ENCODE measurements at places on chromosomes 1 and 21.

DNA sequence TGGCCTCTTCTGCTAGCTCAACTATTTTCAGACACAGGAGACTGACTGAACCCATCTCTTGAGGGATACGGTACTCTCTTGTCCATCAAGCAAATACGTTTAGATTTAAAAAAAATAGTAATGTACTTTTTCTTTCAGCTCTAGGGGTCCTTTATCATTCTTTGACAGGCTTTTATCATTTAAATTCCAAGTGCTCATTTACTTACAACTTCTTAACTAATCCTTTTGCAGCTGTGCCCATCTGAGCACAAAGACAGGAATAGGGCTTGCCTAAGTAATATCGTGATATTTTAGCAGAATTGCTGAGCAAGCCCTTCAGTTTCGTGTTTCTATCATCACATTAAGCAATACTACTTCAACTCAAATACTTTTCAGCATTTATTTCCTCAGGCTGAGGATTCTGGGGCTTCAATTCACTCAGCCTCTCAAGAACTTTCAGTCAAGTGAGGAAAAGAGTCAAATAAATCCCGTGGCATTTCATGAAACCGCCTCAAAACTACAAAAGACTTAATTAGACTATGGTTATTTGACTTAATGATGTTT, 317.6 kb downstream of the BACH1 start:
- no peak overlapping the region for H3K27ac ChIP-seq
- H3K4me1 ChIP-seq, result no peaks in the 10 kb centered on the region
- no peaks in the 10 kb centered on the region for H3K36me3 ChIP-seq
- H3K4me3 ChIP-seq, result no peak overlapping the region
- no peaks in the 10 kb centered on the region for H3K27me3 ChIP-seq
- DNase-seq, result no peak

- H3K4me1 ChIP-seq, result peaks cover 22% of the 10 kb centered on the region
- peaks cover 7% of the 10 kb centered on the region for H3K27me3 ChIP-seq
- H3K27ac ChIP-seq, result no peak overlapping the region
- no peak overlapping the region for H3K4me3 ChIP-seq
- H3K36me3 ChIP-seq, result no peaks in the 10 kb centered on the region
- DNase-seq, result no peak
Observed at GRCh38 chr1:200895801-200896530, 1.3 kb downstream of the INAVA start.

DNA sequence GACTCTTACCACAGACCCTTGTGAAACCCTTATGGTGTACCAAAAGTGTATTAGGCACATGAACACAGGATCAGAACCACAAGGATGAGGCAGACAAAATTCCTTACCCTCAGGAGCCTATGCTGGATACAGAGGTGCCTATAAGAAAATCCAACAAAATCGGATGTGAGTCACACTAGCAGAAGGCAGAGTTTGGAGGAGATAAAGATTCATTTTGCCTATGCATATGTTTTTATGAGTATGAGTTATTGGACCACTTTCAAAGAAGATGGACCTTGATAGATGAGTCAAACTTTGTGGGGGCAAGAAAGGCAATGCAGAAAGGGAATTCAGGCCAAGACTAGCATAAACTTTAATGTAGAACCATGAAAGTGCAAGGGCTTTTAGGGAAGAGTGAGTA, 17.0 kb downstream of the CAMK1G start:
- DNase-seq, result no peak
- H3K27ac ChIP-seq, result no peak overlapping the region
- no peak overlapping the region for H3K4me3 ChIP-seq
- H3K4me1 ChIP-seq, result no peaks in the 10 kb centered on the region
- no peaks in the 10 kb centered on the region for H3K27me3 ChIP-seq
- H3K36me3 ChIP-seq, result no peaks in the 10 kb centered on the region

DNA sequence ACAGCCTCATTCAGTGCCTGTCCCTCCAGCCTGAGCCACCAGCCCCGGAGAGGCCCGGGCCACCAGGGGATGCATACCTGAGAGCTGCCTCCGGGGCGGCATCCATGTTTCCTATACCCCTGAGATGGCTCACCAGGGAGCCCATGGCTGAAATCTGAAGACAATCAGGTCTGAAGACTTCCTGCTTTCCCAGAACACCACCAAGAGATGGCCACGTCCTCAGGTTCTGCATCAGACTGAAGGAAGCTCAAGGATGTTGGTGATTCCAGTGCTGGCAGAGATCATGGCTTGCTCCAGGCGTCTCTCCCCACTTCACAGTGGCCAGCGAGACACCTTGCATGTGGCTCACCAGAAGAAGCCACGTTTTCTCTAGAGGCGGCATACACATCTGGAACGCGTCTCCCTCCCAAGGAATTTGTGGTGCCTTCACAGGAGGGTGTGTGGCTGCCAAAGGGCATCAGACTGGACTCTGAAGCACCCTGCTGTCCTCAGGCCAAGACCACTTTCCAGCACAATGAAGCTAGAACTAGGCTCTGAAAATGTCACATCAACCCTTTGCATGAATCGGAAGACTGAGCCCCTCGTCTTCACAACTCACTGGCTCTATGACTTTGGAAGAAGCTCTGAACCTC, 170.7 kb upstream of the IRF2BP2 start:
- no peaks in the 10 kb centered on the region for H3K4me1 ChIP-seq
- DNase-seq, result no peak
- no peak overlapping the region for H3K4me3 ChIP-seq
- H3K27ac ChIP-seq, result no peak overlapping the region
- H3K36me3 ChIP-seq, result no peaks in the 10 kb centered on the region
- H3K27me3 ChIP-seq, result peaks cover 50% of the 10 kb centered on the region

DNA sequence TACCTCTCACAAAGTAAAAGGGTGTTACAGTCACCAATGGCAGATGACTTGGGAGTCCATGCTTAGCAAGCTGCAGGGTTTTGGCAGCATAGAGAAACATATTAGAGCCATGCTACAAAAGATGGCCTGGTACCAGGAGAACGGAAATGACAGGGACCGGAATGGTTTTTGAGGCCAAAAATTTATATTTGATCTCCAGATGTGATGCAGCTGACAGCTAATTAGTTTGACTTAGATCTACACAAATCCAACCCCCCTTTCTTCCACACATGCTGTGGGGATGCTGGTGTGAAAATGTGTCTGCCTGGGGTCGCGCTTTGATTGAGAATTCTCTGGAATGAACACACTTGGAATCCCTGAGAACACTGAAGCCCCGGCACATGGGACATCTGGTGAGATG, 26.5 kb downstream of the SYF2 start:
- H3K4me3 ChIP-seq, result no peak overlapping the region
- no peaks in the 10 kb centered on the region for H3K36me3 ChIP-seq
- no peak for DNase-seq
- peaks cover 7% of the 10 kb centered on the region for H3K27me3 ChIP-seq
- no peaks in the 10 kb centered on the region for H3K4me1 ChIP-seq
- no peak overlapping the region for H3K27ac ChIP-seq

- no peaks in the 10 kb centered on the region for H3K27me3 ChIP-seq
- H3K4me1 ChIP-seq, result peaks cover 10% of the 10 kb centered on the region
- DNase-seq, result no peak
- no peaks in the 10 kb centered on the region for H3K36me3 ChIP-seq
- no peak overlapping the region for H3K4me3 ChIP-seq
Observed at GRCh38 chr1:231554969-231555368, 26.5 kb downstream of the TSNAX start.

DNA sequence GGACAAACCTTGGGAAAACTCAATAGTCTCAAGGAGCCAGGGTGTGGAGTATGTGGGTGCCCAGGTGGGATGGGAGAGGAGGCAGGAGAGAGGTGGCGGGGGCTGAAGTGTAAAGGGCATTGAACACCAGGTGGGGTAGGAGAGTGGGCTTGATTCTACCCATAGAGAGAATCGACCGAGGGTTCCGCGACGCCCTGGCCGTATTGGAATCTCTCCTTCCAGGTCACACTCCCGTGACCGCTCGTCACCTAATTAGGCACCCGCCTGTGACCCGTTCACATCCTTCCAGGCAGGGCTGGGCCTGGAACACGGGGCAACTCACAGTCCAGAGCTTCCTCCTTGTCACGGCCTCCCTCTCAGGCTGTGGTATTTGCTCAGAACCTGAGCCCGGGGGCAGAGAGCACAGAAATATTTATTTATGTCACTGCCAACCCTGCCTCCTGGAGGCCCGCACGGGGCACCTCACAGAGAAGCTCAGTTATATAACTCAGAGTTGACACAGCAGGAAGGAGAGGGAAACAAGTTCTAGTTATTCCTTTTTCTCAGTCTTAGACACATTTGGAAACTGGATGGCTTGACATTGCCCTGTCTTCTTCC, 12.0 kb downstream of the NCMAP start:
- H3K4me3 ChIP-seq, result no peak overlapping the region
- H3K27ac ChIP-seq, result no peak overlapping the region
- no peak for DNase-seq

Data from astrocyte (in vitro differentiated cells and primary cell).